Stimulated activated CD8-positive, alpha-beta memory T cell treated with anti-CD3 and anti-CD28 coated beads, Interleukin-7, amount 100 ng/mL, for 48 hours (primary cell): ENCODE measurements at places on chromosomes 7 and 10.

- DNase-seq: no peak
These were observed 134.1 kb upstream of the FAM20C start for GRCh38 chr7:58316-58715.

- no peak for DNase-seq
These were observed 112.4 kb upstream of the YAE1 start for GRCh38 chr7:39453743-39454355.

- DNase-seq: no peak
These were observed 5.8 kb downstream of the UNC5B start for GRCh38 chr10:71218046-71218650.

- no peak for DNase-seq
These were observed 38.8 kb downstream of the CDHR3 start for GRCh38 chr7:106001886-106002285.

GRCh38 chr7:75575488-75576121, 83.5 kb downstream of the SPDYE5 start:
- DNase-seq: no peak

DNA sequence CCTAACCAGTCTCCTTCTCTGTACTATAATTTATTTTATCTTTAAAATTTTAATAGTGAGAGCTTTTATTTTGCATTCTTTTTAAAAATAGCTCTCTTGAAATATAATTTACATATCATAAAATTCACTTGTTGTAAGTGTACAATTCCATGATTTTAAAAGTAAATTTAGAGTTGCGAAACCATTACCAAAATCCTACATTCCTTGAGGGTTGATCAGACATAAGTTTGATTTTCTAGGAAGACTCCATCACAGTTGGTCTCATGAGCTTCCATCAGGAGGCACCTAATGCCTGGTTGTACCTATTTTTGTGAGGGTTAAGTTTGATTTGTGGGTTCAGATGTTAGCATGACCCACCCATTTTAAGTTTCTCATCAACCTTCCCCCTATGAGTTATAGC, 108.1 kb downstream of the BMPER start:
- DNase-seq: no peak

- DNase-seq: no peak
These were observed 53.5 kb downstream of the SCIN start for GRCh38 chr7:12623885-12624498.

- DNase-seq: no peak
These were observed 6.6 kb downstream of the VOPP1 start for GRCh38 chr7:55565681-55566080.

GRCh38 chr7:80294346-80294745, 159.7 kb downstream of the GNAI1 start:
- no peak for DNase-seq

DNA sequence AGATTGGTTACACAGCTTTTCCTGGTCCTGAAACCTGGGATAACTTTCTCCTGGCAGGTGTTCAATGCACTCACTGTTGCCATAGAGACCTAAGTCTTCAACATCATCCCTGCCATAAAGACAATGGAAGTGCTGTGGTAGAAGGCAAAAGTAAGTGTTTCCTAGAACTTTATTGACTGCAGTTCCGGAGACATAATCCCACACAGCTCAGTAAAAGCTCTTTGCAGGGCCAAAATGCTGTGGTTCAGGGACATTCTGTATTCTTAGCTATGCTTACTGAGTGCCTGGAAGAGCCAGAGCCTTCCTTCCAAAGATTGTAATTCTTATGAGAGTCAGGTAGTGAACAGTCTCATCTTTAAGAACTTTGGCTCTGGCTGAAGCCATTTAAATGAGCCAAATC, 5.3 kb downstream of the WIPF3 start:
- no peak for DNase-seq

DNA sequence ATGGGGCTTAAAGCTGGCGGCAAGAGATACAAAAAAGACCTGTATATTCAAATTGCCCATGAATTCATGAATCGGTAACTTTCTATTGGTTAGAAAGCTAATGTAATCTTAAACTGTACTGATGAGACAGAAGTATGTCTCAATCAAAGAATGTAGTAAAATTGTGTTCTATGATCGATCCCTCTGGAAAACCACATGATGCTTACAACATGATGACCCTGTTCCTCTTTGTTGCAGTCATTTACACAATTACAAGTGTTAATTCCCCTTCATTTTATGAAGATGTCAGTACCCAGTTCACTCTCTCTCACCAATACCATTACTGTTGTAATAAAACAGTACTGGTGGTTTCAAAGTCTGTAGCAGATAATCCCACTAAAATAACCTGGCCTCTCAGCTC, 10.1 kb downstream of the KIF5B start:
- no peak for DNase-seq

- no peak for DNase-seq
These were observed 6.3 kb upstream of the MYO1G start for GRCh38 chr7:44985033-44985695.

DNA sequence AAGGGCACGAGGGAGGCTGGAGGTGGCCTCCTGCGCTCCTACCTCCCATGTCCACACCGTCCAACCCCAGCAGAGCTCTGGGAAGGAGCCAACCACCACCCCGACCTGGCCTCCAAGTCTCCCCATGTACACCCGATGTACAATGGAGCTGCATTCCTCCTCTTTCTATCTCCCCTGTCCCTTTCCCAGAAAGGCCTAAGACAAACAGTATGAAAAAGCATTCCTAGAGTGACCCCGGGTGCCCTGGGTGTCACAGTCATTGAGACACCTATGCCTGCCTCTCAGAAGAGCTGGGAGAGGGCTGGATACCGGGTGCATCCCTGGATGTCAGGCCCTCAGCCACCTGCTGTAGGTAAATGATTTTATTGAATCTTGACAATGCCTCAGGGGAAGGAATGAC, 248.1 kb downstream of the EMX2 start:
- DNase-seq: no peak

- peak; percentile 43 for DNase-seq
These were observed at the start of gene COMMD3 for GRCh38 chr10:22316286-22317075. Gene COMMD3 (plus strand): TSS chr10:22316388. CDS start chr10:22316418, 30 bp downstream.

DNA sequence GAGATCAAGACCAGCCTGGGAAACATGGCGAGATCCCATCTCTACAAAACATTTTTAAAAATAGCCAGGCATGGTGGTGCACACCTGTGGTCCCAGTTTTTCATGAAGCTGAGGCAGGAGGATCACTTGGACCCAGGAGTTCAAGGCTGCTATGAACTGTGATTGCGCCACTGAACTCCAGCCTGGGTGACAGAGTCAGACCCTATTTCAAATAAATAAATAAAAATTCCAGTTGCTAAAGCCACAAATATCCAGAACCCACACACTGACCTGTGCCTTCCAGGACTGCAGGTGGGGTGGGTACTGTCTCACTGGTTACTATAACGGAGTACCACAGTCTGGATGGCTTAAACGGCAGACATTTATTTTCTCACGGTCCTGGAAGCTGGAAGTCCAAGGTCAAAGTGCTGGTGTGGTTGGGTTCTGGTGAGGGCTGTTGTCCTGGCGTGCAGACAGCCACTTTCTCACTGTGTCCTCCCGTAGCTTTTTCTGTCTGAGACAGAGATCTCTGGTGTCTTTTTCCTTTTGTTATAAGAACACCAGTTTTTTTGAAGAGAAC, 38.8 kb downstream of the ASB13 start:
- DNase-seq: no peak

DNA sequence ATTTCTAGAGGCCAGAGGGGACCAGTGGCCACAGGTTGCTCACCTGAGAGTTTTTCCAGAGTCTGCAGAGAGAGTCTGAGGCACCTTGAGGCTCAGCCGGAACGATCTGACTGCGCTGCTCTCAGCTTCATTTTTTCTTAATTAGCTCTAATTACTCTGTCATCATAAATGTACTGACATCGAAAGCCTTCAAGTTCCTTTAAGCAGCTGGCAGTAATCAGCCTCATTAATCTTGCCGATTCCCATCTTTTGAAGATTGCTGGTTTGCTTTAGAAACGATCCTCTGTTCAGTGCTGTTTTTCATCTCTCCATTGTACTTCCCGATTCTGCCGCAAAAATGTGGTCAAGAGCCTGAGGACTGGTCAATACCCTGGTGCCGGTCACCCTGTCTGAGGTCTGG, 454.7 kb downstream of the TYW1 start:
- DNase-seq: no peak

- no peak for DNase-seq
These were observed 90.2 kb downstream of the UBE3C start for GRCh38 chr7:157228864-157229422.

DNA sequence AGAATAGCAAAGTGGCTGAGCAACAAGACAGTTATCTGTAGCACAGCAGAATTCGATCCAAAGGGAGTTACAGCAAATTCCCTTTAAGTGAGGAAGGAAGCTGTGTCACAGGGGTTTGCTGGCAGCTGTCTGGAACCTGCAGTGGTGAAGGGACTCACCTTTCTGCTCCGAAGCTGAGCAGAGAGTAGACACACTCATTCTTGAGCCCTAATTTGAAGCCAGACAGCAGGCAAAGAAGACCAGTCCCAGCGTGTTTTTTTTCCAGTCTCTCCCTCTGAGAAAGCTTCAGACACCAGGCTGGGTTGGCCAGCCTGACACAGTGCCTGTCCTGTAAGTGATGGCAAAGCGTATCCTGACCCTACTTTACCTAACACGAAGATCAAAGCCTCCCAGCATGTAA, 210.7 kb downstream of the TRIL start:
- DNase-seq: no peak

GRCh38 chr10:7003831-7004395, 406.9 kb downstream of the SFMBT2 start:
- DNase-seq: no peak

GRCh38 chr10:99895867-99896266, 113.4 kb downstream of the ABCC2 start:
- no peak for DNase-seq

DNA sequence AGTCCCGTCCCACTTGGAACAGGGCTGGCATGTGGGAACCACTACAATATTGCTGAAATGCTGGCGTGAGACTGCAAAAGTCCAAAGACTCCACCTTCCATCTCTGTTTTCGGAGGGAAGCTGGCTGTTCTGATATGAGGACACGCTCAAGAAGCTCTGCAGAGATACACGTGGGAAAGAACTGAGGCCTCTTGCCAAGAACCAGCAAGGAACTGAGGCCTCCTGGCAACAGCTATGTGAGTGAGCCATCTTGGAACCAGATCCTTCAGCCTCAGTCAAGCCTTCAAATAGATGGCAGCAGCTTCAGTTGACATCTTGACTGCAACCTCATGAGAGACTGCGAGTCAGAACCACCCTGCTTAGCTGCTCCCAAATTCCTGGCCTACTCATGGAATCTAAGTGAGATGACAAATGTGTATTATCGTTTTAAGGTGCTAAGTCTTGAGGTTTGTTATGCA, 30.8 kb downstream of the SGMS1 start:
- no peak for DNase-seq

DNA sequence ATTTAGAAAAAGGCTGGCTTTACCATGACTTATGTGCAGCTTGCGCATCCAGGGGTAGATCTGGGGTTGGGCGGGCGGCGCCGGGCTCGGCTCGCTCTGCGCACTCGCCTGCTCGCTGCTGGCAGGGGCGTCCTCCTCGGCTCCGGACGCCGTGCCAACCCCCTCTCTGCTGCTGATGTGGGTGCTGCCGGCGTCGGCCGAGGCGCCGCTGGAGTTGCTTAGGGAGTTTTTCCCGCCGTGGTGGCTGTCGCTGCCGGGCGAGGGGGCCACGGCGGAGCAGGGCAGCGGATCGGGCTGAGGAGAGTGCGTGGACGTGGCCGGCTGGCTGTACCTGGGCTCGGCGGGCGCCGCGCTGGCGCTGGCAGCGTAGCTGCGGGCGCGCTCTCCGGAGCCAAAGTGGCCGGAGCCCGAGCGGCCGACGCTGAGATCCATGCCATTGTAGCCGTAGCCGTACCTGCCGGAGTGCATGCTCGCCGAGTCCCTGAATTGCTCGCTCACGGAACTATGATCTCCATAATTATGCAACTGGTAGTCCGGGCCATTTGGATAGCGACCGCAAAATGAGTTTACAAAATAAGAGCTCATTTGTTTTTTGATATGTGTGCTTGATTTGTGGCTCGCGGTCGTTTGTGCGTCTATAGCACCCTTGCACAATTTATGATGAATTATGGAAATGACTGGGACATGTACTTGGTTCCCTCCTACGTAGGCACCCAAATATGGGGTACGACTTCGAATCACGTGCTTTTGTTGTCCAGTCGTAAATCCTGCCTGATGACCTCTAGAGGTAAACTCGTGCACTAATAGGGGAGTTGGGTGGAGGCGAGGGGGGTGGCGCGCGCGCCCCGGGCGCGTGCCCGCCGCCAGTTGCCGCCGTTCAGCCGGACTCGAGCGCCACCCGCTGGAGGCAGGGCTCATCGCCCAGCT, at the start of gene HOXA5:
Gene HOXA5, minus strand, starts transcription at position 659 of the 927 bp plus-strand sequence. Its CDS starts 74 bp downstream, at position 585.
- DNase-seq: no peak

- DNase-seq: no peak
These were observed 108.9 kb downstream of the RNLS start for GRCh38 chr10:88473989-88474883.

GRCh38 chr10:16787361-16787791, 29.8 kb downstream of the RSU1 start:
- peak; percentile 43 for DNase-seq

DNA sequence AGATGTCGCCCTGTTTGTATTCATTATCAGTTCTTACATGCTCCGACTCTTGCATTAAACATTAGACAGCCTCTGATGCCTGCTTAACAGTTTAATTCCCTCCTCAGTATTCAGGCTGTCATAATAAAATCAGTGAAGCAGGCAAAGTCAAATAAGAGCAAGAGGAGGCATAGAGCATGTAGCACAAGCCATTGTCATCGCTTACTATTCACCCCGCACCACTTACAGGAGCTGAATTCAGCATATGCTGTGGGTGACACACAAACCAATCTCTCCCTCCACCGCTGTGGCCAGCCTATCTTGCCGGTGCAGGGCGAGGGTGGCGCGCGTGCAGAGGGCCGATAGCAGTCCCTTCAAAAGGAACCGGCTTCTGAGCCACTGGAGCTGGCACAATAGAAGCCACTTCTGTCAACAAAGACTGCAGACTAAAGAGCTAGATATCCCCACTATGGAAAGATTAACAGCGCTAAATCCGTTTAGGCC, 433.2 kb upstream of the MGMT start:
- DNase-seq: no peak

- DNase-seq: no peak
These were observed 67.3 kb downstream of the ZNRF2 start for GRCh38 chr7:30351724-30352123.

GRCh38 chr7:28920424-28920823, 37.7 kb downstream of the TRIL start:
- no peak for DNase-seq

GRCh38 chr7:43443381-43443780, 139.5 kb upstream of the STK17A start:
- no peak for DNase-seq

DNA sequence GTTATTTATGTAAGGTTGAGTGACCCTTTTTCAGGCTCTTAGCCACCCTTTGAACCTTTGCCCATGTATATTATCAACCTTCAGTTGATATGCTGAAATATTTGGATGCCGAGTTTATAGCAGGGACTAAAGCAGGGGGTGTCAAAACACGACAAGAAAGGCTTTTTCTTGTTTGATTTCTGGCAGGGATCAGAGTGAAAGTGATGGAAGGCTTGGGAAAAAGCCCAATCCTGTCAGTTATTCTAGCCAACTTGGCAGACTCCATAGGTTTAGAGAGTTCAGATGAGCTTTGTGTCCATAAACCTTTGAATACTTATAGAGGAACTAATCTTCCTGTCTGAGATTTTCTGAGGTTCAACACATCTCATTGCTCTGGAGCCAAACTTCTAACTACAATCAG, 47.5 kb downstream of the INHBA start:
- DNase-seq: no peak

- no peak for DNase-seq
These were observed 61.9 kb upstream of the LANCL2 start for GRCh38 chr7:55303220-55303619.

GRCh38 chr10:129032372-129033313, 434.4 kb upstream of the MGMT start:
- DNase-seq: no peak
